ENCODE measurements at places on chromosomes 7 and 10.

DNA sequence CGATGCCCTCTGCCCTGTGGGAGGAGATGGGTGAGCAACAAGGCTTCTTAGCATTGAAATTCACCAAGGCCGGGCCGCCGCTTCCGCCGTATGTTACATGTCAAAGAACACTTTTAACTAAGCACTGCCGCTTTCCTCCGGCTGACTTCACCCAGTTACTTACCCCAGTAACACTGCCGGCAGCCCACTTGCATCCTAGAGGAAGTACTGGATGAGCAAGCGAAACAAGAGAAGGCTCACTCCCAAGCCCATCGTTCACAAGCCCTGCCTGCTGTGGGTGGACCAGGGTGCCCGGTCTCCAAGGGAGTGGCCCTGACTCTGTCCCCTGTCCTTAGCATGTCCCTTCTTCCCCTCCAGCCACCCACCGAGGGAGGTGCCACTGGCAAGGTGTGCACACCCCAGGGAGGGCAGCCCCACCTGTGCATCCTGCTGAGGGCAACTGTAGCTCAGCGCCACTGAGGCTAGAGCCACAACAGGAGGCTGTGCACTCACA is 73.1 kb upstream of the EBF3 start:
- no peak for DNase-seq

- DNase-seq: no peak
Measured at GRCh38 chr7:50783801-50784507, 1.3 kb upstream of the GRB10 start.

DNA sequence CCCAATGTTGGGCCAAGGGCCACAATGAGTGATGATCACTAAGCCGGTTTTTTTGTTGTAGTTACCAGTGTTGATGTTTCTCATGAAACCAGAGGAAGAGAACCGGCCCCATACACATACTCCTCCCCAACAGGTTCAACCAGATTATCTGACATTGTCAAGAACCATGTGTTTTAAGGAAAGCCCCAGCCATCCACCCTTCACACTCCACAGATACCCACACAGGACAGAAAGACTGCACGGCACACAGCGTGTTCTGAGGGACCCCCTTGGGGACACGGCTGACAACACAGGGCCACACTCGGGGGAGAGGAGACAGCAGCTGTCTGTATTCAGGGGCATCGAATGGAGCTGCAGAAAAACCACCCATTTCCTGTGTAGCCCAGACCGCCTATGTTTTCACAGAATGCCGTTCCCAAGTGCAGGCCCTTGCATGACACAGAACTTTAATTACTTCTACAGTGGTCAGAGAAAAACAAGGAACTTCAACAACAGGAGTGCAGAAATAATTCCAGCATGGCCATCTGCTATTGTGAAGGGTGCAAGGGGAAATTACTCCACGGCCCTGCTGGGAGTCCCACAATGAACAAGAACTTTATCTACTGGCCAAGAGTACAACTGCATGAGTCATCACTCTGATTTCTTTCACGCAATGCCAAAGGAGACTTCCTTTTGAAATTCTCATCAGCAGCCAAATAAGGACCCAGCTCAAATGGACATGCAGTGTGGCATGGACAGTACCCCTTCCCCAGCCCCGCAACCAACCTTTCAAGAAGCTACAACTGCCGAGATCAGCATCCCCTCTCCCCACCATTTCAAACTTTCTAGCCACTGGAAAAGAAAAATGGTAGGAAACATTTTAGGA is 2.3 kb downstream of the KLF6 start:
- DNase-seq: peak; percentile 94

GRCh38 chr10:110109511-110109910 is 97.9 kb upstream of the MXI1 start:
- DNase-seq: no peak

DNA sequence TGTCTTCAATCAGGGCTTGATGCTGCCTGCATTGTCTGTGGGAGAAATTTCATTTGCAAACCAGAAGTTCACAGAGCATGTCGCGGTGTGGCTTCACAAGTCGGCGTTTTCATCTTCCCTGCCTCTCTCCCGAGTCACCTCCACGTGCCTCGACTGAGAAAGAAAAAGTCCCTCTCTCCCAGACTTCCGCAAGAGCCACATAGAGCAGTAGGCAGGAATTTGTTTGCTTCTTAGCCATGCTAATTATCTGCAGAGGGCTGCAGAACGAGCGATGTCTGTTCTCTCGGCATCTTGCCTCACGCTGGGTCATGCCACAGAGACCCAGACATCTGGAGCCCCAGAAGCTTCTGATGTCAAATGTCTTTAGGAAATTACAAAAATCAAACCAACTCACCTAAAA is 272.2 kb downstream of the TCF7L2 start:
- DNase-seq: no peak
